ENCODE measurements at places on chromosomes 12 and 14. TPM values are rescaled to one million over a fixed set of nuclear protein-coding genes. Genes with fewer than 3 reads are reported as not detected.

- H3K36me3 ChIP-seq = no peaks in the 10 kb centered on the region
- no peak overlapping the region for H3K27ac ChIP-seq
- H3K4me1 ChIP-seq = peaks cover 12% of the 10 kb centered on the region
- H3K4me3 ChIP-seq = peak overlapping the region; percentile 10
- peaks cover 25% of the 10 kb centered on the region for H3K27me3 ChIP-seq
Measured at GRCh38 chr12:48980953-48981756, 3.0 kb downstream of the WNT1 start.

GRCh38 chr12:22530-23201 lies 43.9 kb upstream of the IQSEC3 start:
- H3K27me3 ChIP-seq = no peaks in the 10 kb centered on the region
- H3K36me3 ChIP-seq = no peaks in the 10 kb centered on the region
- no peak overlapping the region for H3K27ac ChIP-seq

DNA sequence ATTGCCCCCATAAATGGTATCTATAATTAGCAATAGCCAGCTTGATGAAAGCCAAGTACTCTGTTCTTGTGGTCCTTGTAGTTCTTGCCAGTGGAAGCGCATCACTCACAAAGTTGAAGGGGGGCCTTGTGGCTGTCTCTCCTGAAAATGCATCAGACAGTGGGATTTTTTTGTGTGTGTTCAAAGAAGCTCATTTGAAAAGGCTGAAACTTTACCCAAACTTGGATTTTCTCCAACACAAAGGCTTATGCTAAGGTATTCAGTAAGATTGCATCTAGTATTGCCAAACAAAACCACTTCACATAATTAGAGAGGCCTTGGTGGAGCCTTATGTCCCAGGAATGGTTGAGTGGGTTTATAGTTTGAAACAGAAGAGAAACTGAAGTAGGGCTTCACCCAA lies 216.7 kb upstream of the TMTC1 start:
- H3K27ac ChIP-seq = no peak overlapping the region
- H3K27me3 ChIP-seq = no peaks in the 10 kb centered on the region
- H3K4me1 ChIP-seq = no peaks in the 10 kb centered on the region
- no peaks in the 10 kb centered on the region for H3K36me3 ChIP-seq

DNA sequence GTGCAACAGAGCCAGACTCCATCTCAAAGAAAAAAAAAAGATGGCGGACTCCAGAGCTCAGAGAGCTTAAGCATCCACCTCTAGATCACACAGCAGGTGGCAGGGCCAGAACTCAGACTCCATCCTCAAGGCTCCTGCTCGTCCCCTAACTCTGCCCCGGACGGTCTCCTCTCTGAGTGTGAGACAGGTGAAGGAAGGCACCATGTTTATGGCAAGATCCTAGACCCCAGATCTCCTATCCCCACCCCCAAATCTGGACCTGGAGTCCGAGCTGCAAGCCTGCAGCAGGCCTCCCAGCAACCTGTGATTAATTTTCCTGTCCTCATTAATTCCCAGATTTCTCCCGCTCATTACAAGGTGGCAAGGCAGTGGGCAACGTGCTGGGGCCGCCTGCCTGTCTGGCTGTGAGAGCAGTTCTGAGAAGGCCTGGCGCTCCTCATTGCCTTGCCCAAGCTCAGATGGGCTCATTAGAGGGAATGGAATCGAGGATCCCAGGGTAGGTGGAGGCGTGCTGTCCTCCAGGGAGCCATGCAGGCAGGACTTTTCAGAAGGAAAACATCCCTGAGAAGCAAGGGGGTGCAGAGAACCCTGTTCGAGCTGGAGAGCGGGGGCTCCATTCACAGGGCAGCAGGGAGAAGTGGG lies 296.6 kb upstream of the RTL1 start:
- no peak for DNase-seq
- no peak overlapping the region for H3K27ac ChIP-seq
- H3K4me1 ChIP-seq = no peaks in the 10 kb centered on the region
- H3K4me3 ChIP-seq = no peak overlapping the region
- no peaks in the 10 kb centered on the region for H3K36me3 ChIP-seq
- H3K27me3 ChIP-seq = no peaks in the 10 kb centered on the region

DNA sequence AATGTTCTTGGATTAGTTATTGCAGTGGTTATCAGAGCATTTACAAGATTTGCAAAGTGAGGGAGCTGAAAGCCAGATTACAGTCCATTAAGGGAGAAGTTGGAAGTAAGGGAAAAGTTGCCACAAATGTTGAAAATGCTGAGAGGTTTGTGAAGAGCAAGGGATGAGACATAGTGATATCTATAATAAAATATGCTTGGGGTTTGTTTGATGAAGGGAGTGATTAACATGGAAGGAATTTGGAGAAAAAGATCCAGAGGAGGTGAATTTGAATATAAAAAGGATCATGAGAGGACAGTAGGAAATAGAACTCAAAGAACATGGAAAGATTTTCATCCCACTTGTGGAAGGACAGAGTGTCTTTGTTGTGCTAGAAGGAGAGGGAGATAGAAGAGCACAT lies 19.3 kb upstream of the CCER1 start:
- H3K27me3 ChIP-seq = no peaks in the 10 kb centered on the region
- no peak overlapping the region for H3K27ac ChIP-seq
- no peak overlapping the region for H3K4me3 ChIP-seq
- no peak for DNase-seq
- H3K4me1 ChIP-seq = no peaks in the 10 kb centered on the region

GRCh38 chr12:388012-388411 lies 1.1 kb downstream of the KDM5A start:
- H3K27me3 ChIP-seq = no peaks in the 10 kb centered on the region
- no peaks in the 10 kb centered on the region for H3K36me3 ChIP-seq
- no peak for DNase-seq
- no peaks in the 10 kb centered on the region for H3K4me1 ChIP-seq

The CLEC9A gene
- 0.32 TPM for total RNA-seq

The GOLT1B gene
- 21.0 TPM for total RNA-seq

The SPIC gene
- not detected for total RNA-seq

The CELA1 gene
- not detected for total RNA-seq

The TSPAN11 gene
- total RNA-seq = 1.0 TPM
